Skin of body (tissue), 3 donors: ENCODE measurements at places on chromosomes 6 and 20. TPM values are rescaled to one million over a fixed set of nuclear protein-coding genes. Genes with fewer than 3 reads are reported as not detected.

The ZSCAN23 gene
- 5.1 TPM for total RNA-seq

GRCh38 chr6:152957796-152958195 lies 25.0 kb downstream of the FBXO5 start:
- DNase-seq: no peak

GRCh38 chr6:79369026-79369425 lies 134.5 kb upstream of the HMGN3 start:
- DNase-seq: no peak

DNA sequence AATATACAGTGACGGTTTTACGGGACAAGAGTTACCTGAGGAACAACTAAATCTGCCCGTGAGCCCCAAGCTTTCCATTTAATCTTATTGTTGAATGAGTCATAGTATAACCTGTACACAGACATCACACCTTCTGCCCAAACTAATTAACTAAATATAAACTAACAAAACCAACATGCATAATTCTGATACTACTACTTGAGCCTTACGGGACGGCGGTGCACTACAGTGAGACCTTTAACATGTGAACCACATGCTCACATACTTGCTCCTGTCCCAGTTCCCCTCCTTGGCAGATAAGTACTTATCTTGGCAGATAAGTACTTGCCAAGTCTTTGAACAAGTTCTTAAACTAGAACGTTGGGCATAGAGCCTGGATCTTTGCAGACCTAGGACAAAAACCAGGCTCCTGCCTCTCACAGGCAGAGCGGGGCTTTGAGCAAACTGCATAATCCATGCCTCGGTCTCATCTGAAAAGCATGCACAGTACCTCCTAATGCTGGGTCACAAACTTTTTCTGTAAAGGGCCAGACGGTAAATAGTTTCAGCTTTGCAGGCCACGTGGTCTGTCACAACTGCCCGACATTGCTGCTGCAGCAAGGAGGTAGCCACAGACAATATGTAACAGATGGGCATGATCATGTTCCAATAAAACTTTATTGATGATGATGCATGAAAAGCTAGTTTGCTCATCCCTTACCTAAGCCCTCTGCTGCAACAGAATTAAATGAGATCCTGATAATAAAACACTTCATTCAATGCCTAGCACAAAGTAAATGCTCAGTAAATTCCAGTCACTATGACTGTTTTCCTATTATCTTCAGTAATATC lies 23.0 kb downstream of the ZNF217 start:
- DNase-seq: no peak
